ENCODE measurements at places on chromosomes 11 and 22.

DNA sequence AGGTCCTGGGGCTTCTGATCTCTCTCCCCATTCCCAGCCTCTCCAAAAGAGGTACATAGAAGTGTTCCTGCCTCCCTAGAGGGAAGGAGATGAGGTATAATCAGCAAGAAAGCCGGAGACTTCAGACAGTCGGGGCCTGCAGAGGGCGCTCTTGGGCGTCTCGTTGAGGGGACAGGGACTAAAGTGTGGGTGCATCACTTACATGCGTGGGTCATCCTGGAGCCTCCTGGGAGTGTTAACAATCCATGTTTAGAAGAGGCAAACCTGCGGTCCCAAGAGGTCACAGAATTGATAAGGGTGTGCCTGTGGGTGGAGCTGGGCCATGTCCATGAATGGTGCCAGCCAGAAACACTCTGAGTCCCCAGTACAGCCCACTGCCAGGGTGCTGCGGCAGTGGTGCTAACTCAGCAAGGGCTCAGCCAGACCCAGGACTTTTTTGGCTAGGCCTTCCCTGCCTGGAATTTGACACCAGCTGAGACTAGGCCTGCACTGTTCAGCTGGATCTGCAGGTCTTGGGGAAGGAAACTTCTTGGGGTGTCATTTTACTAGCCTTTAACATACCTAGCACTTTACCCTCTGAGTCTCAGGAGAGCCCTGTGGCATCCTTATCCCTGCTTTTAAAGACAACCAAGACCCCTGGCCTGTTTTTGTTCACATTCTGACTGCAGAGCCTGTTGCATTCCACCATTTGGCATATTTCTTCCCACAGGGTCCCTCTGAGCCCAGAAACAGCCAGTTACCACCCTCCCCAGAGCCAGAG, 5.5 kb downstream of the YDJC start:
- no peak for DNase-seq

DNA sequence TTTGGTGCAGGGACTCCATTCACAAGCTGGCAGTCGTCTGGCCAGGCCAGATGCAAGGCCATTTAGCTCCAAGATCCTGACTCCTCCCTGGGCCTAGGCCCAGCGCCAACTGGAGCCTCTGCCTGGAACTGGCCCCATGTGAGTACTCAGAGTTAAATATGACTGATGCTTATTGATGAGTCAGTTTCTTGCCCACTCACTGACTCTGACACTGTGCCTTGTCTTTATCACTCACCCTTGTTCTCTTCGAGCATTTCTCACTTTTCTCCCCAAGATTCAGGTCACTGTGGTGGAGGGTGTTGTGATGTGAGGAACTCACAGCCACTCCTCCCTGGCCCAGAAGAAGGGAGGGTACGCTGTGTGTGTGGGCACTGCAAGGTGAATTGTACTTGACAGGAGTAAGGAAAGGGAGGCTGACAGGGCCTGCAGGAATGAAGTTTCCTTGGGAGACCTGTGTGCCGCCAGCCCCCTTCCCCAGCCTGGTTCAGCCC, 23.2 kb upstream of the ST3GAL4 start:
- peak; percentile 88 for DNase-seq

- no peak for DNase-seq
Observed at GRCh38 chr11:61514050-61514917, 5.7 kb downstream of the LRRC10B start.

DNA sequence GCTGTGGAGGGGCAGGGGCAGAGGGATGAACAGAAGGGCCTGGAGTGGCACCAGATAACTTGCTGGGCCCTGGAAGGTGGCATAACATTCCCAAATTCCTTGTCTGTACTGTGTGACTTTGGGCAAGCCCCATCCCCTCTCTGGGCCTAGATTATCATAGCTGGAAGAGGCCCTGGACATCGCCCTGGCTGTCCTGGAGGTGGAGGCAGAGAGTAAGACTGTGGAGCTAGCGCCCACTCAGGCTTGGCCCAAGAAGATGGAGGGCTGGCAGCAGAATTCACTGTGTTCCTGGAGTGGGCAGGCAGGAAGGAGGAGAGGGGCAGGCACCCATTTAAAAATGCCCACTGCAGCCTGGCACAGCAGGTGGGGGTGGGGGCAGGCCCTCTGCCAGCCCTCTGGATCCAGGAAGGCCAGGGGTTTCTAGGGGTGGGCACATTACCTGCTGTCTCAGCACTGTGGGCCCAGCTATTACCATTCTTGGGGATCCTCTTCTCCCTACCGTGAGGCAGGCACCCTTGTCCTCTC, 22.6 kb downstream of the ARHGEF17 start:
- DNase-seq: no peak

GRCh38 chr22:45527456-45527855, 24.8 kb downstream of the FBLN1 start:
- DNase-seq: no peak

- DNase-seq: peak; percentile 22
Observed at GRCh38 chr11:47179655-47179991, 2.9 kb upstream of the ARFGAP2 start.

GRCh38 chr11:85115798-85116197, 511.3 kb downstream of the DLG2 start:
- DNase-seq: peak; percentile 8

- DNase-seq: no peak
Observed at GRCh38 chr22:46443850-46444389, 93.5 kb downstream of the CELSR1 start.

DNA sequence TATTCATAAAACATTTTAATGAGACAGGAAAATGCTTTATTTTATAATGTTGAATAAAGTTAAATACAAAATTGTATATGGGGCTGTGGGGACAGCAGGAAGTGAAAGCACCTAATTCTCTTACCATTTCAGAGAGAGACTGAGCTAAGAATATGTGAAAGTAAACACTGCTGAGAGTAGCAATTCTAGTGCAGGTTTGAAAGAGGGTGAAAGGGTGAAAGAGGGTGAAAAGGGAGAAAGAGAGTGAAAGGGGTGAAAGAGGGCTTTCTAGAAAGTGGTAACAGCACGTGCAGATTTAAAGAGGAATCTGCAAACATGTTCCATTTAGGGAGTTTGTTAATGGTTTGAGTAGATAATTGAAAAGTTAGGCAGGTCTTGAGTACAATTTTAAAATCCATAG, 652.0 kb upstream of the CCDC90B start:
- DNase-seq: no peak

GRCh38 chr11:123458501-123458900, 28.4 kb downstream of the GRAMD1B start:
- no peak for DNase-seq

DNA sequence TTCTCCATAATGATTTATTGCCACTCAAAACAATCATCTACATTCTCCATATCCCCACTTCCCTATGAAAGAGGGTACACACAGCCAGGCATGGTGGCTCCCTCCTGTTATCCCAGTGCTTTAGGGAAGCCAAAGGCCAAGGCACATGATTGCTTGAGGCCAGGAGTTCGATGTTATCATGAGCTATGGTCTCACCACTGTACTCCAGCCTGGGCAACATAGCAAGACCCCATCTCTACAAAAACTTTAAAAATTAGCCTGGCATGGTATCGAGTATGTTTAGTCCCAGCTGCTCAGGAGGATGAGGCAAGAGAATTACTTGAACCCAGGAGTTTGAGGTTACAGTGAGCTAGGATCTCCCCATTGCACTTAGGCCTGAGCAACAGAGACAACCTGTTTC, 6.0 kb downstream of the HPS5 start:
- DNase-seq: no peak

DNA sequence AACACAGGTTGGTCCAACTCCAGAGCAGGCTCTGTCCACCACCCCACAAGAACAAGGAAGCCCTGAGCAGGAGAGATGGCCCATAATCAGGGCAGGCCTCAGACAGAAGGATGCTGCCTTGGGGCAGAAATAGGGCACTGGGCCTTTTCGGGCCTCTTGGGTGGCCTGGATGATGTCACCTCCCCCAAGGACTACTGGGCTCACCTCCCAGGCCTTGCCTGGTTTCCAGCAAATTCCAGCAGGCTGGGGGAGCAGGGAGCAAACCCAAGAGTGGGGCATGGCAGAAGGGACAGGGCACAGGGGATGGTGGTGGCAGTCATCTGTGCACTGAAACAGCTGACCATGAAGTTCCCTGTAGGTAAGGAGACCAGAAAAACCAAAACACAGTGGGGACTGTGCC, 5.3 kb upstream of the NAA40 start:
- no peak for DNase-seq

DNA sequence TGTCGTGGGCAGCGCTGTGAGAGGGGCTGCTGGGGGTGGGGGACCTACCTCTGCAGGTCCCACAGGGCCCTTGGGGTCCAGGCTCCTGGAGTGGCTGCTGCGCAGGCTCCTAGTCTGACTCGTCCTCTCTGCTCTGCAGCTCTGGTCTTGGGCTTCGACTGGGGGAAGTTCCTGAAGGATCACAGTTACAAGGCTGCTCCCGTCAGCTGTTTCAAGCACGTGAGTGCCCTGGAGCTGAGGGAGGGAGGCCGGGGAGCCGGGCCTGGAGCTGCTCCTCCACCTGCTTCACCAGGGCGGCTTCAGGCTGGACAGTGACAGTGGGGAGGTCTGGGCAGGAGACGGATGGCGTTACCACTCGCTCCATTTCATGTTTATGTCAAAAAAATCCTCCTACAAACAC, 11.9 kb downstream of the L3MBTL2 start:
- DNase-seq: peak; percentile 4

DNA sequence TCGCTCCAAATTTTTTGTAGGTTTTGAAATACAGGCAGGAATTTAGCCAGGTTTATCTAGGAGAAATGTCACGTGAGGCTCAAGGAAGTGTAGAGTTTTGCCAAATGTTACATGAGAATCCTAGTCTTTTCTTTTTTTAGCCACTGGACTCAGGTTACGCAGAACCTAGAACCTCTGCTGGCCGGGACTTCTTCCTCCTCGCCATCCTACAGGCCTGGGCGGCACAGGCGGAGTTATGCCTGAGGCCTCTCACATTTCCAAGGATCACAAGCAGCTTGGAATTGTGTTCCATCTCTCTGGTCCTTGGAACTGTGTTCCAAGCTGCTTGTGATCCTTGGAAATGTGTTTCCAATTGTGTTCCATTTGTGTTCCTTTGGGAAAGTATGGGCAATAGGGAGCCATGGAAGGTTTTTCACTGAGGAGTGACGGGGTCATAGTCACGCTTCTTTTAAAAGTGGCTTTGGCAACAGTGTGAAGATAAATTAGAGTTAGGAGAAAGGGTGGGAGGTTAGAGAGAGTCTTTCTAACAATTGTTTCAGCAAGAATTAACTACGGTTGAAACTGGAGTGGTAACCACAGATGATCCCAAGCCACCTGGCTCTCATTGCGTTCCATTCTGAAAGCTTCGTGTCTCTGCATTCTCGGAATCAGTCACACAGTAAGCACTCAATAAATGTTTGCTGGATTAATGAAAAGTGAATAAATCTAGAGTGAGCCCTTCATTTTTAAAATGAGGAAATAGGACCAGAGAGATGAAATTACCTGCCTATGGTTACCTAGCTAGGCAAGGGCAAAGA, 12.5 kb upstream of the POU2AF1 start:
- DNase-seq: no peak

GRCh38 chr22:46280063-46280817, 12.4 kb downstream of the TTC38 start:
- DNase-seq: no peak

DNA sequence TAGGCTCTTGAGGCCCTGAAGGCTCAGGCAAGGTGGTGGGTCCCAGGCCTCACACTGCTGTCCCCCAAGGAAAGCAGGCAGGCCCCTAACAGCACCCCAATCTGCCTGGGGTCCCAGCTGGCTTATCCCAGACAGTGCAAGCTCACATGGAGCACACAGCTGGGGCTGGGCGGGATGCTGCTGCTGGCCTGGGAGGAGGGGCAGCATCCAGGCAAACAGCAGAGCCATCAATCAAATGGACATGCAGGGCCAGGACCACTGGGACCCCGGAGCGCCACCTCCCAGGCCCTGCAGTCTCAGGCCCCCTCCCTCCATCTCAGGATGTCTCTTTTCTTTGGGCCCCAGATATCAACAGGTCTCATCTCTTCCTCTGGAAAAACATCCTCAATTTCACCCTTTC, 140.3 kb downstream of the BRD1 start:
- no peak for DNase-seq

GRCh38 chr22:30390974-30391691, 3.9 kb upstream of the RNF215 start:
- peak; percentile 56 for DNase-seq

DNA sequence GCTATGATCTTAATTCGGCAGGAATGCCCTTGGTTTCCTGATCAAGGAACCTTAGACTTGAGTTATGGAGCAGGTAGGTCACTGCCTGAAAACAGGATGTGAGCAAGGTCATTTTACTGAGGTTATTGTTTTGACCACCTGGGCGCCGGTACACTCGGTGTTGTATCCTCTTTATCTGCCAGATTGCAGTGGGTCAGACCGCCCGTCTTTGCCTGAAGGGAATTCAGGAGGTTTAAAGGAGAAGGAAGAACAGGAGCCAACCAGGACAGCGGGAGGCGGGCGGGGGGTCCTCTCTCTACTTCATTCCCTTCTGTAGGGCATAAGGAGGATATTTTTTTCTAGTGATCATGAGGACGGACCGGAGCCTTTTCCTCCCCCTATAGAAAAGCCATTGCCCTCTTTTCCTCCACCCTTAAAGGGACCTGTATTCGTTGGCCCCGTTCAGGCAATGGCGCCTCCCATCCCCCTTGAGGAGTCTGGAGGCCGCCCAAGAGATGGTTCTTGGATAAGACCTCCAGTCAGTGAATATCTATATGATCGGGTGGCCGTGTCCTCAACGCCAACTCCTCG, 649 bp downstream of the MS4A15 start:
- no peak for DNase-seq

DNA sequence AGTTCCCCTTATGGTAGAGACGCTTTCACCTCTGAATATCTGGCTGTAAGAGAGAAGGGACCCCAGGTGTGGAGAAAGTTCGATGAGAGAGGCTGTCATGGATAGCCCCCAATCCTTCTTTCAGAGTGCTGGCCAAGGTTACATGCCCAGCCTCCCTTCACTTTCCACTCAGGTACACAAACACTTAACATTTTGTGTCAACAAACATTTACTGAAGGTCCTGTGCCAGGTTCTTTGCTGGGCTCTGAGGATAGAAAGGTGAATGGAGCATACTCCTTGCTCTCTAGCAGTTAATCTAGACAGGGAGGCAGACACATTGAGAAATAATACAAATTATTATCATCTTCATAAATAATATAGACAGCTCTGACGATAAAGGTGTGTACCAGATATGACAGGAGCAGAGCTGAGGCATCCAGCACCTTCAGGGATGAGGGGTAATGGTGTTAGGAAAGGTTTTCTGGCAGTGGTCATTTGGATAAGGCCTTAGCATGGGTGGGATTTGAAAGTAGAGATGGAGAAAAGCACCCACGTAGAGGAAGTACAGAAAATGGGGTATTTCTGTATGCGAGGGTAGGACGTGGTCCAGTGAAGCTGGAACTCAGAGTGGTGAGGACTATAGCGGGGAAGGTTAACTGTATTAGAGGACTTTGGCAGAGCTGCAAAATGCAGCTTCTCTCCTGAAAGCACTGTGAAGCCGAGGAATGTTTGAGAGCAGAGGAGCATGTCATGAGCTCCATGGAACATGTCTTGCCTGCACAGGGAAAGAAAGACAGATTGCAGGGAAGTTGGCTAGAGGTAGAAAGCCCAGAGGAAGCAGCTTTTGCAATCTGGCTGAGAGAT, 19.6 kb downstream of the PPFIBP2 start:
- DNase-seq: no peak

GRCh38 chr11:109707411-109707810, 285.4 kb downstream of the C11orf87 start:
- no peak for DNase-seq
